ENCODE measurements at places on chromosomes 2 and 18. TPM values are rescaled to one million over a fixed set of nuclear protein-coding genes. Genes with fewer than 3 reads are reported as not detected.
A peak's percentile ranks its signal among the peaks of the same experiment; 100 is the strongest.

- DNase-seq = no peak
These were observed 97.8 kb upstream of the THOC1 start for GRCh38 chr18:365651-366050.

GRCh38 chr2:28349546-28350165 lies 43.0 kb upstream of the FOSL2 start:
- DNase-seq = no peak

The RPIA gene
- total RNA-seq = 24.7 TPM

DNA sequence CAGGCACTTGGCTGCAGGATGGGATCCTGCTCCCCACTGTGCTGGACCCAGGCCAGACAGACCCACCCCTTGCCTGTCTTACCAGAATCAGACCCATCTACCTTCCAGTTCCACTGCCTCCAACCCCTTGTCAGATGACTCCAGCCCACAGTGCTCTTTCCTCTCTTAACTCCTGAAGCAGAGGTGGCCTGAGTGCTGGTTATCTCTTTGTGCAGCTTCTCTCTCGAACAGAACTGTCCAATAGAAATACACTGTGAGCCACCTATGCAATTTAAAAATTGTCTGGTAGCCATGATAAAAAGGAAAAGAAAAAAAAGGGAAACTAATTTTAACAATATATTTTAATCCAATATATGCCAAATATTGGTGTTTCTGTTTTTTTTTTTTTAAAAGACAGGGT lies 160.2 kb upstream of the SMAD2 start:
- DNase-seq = no peak

- DNase-seq = no peak
These were observed 391.0 kb downstream of the SOX11 start for GRCh38 chr2:6083136-6083535.

The RAPGEF4 gene
- total RNA-seq = 0.73 TPM

- DNase-seq = peak; percentile 78
These were observed 19.4 kb downstream of the TOGARAM2 start for GRCh38 chr2:29000481-29000880.

GRCh38 chr2:161746891-161747535 lies 122.8 kb downstream of the SLC4A10 start:
- no peak for DNase-seq

DNA sequence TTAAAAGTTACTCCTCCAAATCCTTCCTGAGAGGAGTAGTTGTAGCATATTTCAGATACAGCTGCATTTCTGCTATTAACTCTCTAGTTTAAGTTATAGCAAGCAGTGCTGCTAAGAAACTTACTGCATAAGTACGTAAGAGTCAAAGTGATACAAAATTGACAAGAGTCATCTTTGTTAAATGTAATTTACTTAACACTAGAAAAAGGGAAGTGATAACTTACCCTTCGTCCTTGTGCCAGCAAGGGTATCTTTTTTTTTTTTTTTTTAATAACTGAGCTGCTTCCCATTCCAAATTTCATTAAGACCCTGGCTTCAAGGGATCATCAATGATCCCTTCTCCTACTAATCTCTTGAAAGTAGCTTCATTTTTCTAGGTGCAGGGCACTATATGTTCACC lies 493.0 kb downstream of the PLCL1 start:
- no peak for DNase-seq

GRCh38 chr2:95266781-95267430 lies 7.3 kb upstream of the PROM2 start:
- peak; percentile 4 for DNase-seq

The PDE1A gene
- not detected for total RNA-seq

DNA sequence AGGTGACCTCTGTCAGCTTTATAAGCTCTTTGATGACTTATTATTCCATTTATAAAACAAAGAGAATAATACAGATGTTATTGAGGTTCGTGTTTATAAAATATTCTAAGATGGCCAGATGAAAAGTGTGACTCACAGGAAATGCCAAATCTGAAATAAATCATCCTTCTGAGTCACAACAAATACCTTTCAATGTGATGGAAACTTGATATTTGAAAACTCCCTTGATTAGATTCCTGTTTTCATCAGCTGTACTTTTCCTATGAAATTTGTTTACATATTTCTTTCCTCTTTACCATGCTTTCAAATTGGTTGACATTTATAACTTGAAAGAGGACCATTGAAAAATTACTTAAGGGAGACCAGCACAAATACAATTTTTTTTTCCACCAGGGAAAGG lies 30.6 kb upstream of the PPP1R1C start:
- DNase-seq = no peak

DNA sequence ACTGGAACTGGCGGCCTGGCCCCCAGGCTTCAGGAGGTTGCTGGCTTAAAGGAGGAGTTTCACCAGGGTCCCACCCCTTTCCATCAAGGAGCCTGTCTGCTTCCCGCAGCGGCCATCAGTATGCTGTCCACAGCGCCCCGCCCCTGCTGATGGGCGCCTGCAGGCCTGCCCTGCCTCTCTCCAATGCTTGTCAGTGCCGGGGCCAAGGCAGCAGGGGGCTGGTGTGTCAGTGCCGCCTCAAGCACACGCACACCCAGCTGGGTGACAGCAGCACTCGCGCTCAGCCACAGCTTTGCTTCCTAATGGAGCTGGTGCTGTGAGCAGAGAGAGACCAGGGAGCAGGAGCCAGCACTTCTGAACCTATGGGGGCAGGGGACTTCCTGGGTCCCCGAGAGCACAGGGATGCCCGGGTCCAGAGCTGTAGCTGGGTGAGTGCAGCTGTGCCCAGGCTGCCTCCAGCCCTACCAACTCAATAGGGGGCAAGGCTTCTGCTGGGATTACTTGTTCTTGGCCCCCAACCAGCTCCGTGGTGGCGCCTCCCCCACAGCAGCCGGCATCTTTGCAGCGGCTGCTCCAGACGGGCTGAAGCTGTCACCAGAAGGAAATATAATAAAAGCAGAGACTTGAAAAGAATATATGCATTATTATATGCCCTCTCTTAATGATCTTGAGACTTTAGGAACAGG lies 377.2 kb upstream of the LRATD1 start:
- no peak for DNase-seq

GRCh38 chr2:159879051-159879604 lies 81.1 kb upstream of the CD302 start:
- no peak for DNase-seq

GRCh38 chr2:147927053-147927588 lies 82.3 kb downstream of the ACVR2A start:
- no peak for DNase-seq

DNA sequence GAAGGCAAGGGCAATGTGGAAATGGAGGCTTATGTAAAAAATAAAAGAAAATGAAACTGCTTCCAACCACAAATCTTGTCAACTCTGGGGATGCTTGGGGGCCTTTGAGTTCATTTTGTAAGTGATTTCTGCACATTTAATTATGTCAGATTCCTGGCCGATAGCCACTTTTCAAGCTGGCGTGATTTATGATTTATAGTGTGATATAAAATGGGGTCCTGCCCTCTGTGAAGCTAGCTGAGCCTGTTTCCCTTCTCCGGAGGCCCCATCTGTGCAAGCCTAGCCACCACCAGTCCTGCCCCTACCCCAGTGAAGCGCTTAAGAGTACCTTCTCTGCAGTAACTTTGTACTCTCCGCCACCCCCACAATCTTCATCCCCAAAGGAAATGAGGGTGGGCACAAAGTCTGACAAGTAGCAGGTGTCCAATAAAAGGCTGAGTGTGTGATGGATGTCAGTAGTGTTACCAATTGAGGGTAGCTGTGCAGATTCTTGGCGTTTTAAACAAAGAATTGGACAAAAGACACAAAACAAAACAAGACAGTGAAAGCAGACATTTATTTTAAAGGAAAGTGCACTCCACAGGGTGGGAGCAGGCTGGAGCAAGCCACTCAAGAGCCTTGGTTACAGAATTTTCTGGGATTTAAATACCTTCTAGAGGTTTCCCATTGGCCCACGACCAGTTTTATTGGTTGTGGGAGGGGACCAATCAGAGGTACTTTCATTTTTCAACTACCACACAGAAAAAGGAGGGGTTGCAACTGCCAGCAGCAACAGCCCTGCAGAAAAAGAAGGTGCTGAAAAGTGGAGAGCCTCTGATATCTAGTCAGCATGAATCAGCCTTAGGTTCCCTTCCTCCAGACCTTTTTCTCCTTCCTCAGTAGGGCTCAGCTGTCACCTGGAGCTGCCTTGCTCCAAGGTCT lies 39.0 kb upstream of the SIX3 start:
- DNase-seq = no peak

DNA sequence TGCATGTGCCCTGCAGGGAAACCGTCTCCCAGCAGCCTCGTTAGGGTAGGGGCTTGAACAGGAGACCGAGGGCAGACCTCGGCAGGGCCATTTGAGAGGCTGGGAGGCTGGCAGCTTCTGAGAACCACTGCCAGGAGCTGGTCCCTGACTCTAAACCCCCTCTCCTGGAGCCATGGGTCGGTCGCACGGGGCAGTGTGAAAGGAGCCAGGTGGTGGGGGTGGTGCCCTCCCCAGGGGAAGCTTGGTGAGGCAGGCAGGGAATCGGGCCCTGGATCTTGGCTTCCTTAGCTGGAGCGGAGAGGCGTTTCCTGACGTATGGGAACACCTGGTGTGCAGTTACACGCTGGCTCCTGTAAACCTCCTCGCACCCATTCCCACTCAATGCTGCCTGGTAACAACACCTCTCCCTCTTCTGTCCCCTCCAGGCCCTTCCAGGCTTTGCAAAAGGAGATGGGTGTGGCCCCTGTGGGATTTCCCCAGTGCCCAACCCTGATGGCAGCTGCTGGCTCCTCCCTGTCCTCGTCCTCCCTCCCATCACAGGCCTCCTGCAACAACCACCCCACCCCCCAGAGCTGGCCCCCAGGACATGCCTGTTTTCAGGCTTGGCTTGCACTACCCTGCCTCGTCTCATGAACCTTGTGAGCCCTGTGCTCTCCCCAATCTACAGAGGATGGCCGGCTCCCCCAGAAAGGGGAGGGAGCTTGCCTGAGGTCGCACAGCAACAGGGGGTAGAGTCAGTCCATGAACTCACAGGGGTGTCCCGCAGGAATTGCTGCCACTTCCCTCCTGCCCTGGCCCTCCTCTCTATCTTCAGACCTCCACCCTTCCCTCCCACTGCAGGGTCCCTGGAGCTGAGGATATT lies 24.4 kb downstream of the ADRA2B start:
- DNase-seq = no peak

DNA sequence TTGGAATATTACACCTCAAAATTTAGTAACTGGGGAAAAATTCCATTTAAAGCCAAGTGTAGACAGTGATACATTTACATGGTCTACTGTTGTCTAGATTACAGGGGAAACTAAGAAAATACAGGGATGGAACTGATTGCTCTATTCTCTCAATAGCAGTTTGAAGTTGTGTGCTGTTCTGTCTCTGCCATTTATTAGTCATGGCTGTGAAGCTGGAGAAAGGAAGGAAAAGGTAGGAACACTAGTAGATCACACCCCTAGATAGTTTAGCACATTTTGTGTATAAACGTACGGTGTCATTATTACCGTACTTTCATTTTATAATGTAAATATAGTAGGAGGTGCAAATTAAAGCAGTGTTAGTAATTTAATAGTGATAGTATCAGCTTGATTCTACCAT lies 170.5 kb downstream of the PHLPP1 start:
- DNase-seq = no peak

DNA sequence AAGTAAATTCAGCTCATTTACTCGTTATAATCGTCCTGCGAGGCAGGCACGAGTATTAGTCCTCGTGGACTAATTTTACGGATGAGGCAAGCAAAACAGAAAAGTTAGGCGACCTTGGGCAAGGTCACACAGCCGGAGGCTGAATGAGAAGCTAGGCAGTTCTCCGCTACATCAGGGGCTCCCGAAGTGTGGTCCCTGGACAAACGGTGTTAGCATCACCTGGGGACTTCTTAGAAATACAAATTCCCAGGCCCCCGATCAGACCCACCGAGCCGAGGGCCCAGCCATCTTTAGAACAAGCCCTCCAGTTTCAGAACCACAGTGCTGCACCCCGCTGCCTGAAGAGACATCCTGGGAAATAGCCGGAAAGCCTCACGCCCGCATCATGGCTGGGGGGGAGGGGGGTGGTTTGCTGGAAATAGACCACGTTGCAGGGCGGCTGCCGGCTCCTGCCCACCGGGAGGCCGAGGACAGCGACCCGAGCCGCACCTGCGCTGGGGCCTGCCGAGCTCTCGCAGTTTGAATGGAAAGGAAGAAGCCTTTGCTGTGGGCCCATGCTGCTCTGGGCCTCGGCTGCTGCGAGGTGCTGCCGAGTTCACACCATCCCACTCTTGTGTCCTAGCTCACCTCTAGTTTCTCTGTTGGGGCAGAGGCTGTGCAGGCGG lies 72.2 kb downstream of the TFCP2L1 start:
- DNase-seq = no peak

- no peak for DNase-seq
These were observed 225.5 kb upstream of the TMEM200C start for GRCh38 chr18:6120820-6121279.

GRCh38 chr2:84862006-84862405 lies 18.9 kb downstream of the TRABD2A start:
- DNase-seq = no peak

DNA sequence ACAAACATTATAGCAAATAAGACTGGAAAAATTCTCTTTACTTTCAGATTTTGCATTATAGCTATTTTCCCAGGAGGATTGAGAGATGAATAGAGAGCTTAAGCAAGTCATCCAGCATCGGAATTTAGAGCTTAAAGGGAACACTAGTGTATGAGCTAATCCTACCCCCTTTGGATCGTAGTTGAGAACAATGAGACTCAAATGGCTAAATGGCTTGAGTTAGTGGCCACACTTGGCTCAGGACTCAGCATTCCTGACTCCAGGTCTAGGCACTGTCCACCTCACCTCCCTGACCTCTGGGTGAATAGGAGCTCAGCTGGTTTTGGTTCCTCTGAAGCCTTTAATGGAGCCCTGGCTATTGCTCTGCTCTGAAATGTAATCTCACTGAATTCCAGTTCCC lies 97.5 kb upstream of the CXCR4 start:
- DNase-seq = no peak

The LBX2 gene
- not detected for total RNA-seq

DNA sequence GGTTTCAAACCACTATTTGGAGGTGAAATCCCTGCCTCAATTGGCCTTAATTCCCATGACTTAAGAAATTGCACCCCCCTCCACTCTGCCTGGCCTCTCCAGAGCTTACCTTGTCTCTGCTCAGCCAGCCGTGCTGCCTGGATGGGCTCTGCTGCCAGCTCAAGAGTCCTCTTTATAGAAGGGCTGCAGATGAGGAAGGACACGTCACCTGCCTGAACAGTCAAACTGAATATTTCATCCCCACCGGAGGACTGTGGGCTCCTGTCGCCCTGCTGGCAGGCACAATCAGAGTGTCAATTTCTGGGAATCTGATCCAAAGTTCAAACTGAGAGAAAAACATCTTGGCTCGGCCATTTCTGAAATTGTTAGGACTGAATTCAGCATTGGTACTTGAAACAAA lies at the start of gene OTOS:
Gene OTOS (minus strand): TSS at position 148 of the 400 bp plus-strand sequence. CDS start 332 bp downstream, outside the sequence.
- DNase-seq = no peak

DNA sequence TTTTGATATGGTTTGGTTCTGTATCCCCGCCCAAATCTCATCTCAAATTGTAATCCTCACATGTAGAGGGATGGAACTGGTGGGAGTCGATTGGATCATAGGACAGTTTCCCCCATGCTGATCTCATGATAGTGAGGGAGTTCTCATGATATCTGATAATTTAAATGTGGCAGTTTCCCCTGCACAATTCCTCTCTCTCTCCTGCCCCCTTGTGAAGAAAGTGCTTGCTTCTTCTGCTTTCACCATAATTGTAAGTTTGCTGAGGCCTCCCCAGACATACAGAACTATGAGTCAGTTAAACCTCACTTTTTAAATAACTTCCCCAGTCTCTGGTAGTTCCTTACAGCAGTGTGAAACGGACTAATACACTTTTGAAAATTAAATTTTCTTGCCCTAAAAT lies 12.3 kb upstream of the KCNJ3 start:
- DNase-seq = no peak

The DSG3 gene
- not detected for total RNA-seq

The SOWAHC gene
- 1.3 TPM for total RNA-seq

The KCNG3 gene
- 0.25 TPM for total RNA-seq

Measured in CD4-positive, alpha-beta T cell (primary cell).